ENCODE measurements at places on chromosomes 3 and 15.
A peak's percentile ranks its signal among the peaks of the same experiment; 100 is the strongest.

GRCh38 chr3:139780593-139780992, 102.8 kb upstream of the NMNAT3 start:
- no peak for DNase-seq

GRCh38 chr3:123469323-123469995, 20.6 kb upstream of the ADCY5 start:
- no peak for DNase-seq

DNA sequence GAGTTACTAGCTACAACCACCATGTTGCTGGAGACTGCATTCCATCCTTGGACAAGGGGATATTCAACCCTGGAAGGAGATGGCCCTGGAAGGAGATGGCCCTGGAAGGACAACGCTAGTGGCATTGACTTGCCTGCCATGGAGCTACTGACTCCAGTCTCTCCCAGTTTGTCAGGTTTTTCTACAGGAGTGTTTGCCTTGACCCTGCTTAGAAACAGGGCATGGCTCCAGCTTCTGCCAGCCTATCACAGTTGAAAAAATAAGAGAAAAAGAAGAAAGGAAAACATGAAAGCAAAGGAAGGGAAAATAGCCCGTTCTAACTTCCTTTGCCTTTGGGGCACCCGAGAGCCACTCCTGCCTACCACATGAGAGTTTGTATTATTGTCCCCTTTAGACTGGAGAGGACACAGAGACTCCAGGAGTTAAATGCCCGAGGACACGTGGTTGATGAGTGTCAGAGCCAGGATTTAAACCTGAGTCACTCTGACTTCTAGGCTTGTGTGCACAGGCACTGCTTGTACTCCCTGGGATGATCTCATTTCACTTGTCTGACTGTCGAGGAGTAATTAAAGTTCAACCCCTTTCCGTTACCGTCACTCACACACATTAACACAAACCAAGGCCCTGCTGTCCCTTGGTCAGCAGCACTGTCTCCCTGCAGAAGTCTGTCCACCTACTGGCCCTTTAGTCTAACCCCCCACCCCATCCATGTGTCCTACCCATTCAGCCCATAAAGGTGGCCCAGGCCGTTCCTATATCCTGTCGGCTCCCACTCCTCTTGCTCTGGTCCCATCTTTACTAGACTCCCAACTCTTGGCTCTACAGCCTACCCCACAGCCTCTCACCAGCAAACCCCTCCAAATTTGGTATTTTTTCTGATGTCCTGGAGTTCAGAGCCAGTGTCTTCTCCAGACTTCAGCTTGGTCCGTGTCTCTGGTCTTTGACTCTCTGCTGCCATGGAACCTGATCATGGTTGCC, 46.1 kb downstream of the C2CD4A start:
- no peak for DNase-seq

- DNase-seq, result peak; percentile 72
Observed at GRCh38 chr3:129994883-129995559, 20.5 kb downstream of the TRH start.

GRCh38 chr3:64213962-64214379, 11.3 kb downstream of the PRICKLE2 start:
- no peak for DNase-seq

- DNase-seq, result no peak
Observed at GRCh38 chr3:156230278-156230900, 110.0 kb downstream of the KCNAB1 start.

DNA sequence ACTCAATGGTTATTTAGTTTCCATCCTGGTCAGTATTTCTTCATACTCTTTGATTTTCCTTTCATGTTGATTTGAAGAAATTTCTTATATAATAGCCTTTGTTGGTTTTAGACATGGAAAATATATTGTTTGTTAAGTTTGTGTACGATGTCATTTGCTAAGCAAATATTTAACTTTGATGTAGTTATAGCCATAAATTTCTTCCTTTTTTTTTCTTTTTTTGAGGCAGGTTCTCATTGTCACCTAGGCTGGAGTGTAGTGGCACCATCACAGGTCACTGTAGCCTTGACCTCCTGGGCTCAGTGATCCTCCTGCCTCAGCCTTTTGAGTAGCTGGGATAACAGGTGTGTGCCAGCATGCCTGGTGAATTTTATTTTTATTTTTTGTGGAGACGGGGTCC, 51.4 kb downstream of the NMD3 start:
- DNase-seq, result no peak

DNA sequence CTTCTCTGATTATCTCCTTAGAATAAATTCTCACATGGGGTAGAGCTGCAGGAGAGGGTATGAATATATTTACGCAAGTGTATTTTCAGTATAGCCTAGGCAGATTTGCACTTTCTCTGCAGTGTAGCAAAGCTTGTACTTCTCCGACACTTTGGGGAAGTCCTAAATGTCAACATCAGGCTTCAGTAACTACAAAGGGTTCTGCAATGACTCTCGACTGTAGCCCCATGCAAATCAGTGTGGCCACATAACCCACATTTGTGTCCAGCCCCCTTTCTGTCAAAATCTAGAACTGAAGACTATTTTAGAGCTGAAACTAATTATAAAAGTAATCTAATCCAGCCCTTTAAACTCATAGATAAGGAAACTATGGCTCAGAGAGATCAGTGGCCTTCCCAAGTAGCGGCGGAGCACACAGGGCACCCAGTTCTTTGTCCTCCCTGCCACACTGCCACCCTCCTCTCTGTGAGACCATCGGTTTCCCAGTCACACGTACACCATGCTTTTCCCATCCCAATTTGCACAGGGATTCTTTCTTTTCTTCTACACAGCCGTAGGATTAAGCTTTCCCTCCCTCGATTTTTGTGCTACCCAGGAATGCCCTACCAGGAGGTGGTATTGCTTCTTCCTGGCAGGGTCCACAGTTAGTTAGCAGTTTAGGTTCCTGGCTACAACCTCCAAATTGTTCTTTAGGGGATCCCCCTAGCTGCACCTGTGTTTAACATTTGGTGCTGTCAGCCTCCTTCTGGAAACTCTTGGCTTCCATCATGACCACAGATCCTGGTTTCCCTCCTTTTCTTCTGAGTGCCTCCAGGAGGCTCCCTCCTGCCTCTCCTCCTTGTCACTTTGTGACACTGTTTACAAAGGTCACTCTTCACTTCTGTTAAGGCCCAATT, 22.9 kb downstream of the MRAS start:
- DNase-seq, result no peak

DNA sequence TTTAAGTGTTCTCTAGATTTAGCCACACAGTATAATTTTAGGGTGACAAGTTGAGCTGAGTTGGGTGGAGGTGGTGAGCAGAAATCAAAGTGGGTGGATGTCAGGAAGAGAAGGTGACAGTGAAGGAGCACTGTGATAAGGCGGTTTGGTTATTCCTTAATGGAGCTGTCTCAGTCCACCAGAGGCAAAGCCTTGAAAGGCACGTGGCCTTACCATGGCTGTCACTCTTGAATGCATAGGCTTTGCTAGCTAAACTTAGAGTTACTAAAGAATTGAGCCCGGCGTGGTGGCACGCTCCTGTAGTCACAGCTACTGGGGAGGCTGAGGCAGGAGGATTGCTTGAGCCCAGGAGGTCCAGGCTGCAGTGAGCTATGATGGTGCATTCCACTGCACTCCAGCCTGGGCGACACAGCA, 560 bp upstream of the TTLL13 start:
- no peak for DNase-seq

GRCh38 chr15:39030291-39031070, 465.9 kb upstream of the RASGRP1 start:
- DNase-seq, result no peak

- no peak for DNase-seq
Observed at GRCh38 chr3:192494174-192494573, 233.2 kb downstream of the FGF12 start.

- no peak for DNase-seq
Observed at GRCh38 chr15:45751629-45752028, 116.8 kb downstream of the SQOR start.

GRCh38 chr15:90008607-90009006, 7.5 kb downstream of the ZNF710 start:
- no peak for DNase-seq

GRCh38 chr3:169236662-169237186, 426.8 kb downstream of the MECOM start:
- no peak for DNase-seq

DNA sequence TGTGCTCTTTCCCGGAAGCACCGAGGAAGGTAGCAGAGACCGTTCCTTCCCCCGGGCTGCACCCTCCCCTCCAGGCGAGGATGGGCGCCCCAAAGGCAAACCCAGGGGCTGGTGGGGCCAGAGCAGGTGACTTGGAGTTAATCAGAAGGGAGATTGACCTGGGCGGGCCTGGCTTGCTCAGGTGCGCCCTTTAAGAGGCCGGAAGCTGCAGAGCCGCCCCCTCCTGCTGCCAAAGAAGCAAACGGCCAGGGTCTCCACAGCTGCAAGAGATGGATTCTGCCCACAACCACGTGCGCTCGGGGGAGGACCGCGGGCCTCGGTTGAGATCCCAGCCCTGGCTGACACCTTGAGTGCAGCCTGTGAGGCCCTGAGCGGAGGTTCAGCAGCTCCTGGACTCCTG, 218.2 kb upstream of the NAALADL2 start:
- no peak for DNase-seq

DNA sequence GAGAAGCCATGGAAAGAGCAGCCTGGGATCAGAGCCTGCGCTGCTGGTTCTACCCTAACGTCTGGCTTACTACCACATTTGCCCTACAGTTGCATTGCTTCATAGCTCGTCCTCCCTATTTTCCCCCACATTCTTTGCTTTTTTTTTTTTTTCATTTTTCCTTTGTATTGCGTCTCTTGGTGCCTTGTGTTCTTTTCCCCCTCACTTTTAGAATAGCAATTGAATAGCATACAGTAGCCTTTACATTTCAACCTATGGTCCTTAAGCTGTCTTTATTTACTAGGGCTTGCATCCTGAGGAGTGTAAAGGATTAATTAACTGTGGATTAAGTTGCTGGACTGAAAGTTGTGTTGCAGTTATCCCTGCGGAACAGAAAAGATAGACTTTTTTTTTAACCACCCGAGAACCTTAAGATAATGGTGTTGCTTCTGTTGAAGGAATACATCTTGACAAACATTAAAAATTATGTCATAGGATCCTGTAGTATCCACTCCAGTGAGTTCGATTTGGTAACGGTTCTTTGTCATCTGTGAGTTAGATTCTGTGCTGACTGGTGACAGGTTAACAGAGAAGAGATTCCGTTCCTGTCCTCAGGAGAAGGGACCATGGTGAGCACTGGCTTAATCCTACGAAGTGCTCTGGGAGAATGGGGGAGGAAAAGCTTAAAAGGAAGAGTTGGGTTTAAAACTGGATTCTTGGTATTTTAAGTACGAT, 417.4 kb upstream of the NAALADL2 start:
- no peak for DNase-seq

GRCh38 chr3:175836617-175837016, 977.5 kb downstream of the NAALADL2 start:
- no peak for DNase-seq

GRCh38 chr3:77475507-77475906, 435.6 kb downstream of the ROBO2 start:
- DNase-seq, result peak; percentile 74

DNA sequence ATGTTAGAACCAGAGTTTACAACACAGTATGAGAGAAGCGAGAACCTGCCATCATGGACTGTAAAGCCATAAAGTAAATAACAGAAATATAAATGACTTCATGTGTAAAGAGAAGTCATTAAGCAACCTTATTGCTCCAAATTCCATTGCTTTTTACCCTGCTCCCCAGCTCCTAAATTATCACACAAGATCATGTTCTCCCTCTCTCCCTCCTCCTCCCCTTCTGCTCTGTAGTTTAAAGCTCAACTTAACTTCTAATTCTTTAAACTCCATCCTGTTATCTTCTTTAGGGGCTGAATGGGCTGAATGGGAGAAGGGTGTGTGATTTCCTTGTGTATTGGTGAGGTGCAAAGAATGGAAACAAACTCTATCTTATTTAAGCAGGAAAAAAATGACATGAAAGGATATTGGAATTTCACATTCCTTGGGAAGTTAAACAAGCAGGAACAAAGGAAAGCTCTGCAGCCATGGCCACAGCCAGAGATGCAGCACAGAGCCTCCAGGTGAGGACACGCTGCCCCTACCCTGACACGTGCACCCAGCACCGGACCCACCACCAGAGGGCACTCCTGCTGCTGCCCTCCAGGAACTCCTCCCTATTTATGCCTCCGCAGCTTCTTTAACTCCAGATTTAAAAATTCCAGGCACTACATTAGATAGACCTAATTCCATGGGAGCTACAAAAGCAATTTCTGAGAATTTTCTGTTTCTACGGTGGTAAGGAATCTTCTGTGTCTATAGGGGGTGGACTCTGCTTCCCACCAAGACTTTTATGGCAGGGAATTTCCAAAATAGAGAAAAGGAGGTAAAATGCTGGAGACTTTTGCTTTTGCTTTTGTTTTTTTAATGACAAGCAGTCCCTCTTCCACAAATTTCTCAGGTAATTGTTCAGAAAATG, 76.9 kb upstream of the ABI3BP start:
- DNase-seq, result no peak

- DNase-seq, result no peak
Observed at GRCh38 chr3:184690192-184690883, 21.5 kb downstream of the MAGEF1 start.

GRCh38 chr3:61730056-61730455, 168.7 kb downstream of the PTPRG start:
- DNase-seq, result no peak

DNA sequence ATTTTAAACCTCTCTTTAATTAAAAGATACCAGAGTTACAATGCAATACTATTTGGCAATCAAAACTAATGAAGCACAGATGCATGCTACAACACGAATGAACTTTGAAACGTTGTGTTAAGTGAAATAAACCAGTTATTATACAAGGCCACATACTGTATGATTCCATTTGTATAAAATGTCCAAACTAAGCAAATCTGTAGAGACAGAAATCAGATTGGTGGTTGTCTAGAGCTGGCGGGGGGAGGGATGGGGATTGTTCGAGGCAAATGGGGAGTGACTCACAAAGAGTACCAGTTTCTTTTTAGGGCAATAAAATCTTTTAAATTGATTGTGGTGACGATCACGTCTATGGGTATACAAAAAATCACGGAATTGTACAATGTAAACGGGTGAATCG, 677.0 kb downstream of the NTRK3 start:
- no peak for DNase-seq

- no peak for DNase-seq
Observed at GRCh38 chr3:160746976-160747375, 9.1 kb upstream of the PPM1L start.

DNA sequence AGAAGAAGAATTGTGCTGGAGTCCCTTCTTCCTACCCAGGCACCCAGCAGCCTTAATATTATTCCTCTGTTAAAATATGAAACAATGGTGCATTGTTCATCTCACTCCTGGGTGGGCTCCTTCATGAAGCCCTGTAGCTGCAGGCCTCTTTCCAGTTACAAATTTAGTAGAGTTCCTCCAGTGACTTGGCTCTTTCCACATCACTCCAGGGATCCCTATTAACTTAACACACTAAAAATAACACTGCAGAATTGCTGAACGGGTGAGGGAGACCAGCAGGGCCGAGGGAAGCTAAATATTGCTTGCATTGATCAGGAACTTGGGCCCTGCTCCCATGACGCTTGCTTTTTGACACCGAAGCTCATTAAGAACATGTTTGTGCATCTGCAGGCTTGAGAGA, 142.3 kb downstream of the PDCD6IP start:
- no peak for DNase-seq

GRCh38 chr3:48696601-48697000, 10.9 kb upstream of the NCKIPSD start:
- DNase-seq, result no peak

All from NCI-H1436 treated with DMSO at 0.1 percent for 48 hours (cell line).